ENCODE measurements at places on chromosomes 6 and 20.

DNA sequence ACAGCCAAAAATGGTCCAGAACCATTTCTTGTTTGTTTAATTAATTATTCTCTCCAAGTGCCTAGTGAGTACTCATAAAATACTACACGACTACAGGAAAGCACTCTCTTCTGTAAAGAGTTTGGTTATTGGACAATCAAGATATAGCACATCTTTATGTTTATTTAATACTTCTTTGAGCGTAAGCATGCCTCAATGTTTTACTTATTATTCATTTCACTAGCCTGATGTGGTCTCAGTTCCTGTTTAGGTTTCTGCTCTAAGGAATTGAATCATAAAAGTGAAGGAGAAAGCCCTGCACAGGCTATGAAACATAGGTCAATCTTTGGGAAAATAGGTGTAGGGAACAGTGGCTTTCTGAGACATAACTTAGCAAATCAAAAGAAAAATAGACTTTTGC lies 45.9 kb upstream of the AIG1 start:
- DNase-seq, result no peak

GRCh38 chr20:25256226-25256859 lies 8.5 kb downstream of the PYGB start:
- DNase-seq, result no peak

DNA sequence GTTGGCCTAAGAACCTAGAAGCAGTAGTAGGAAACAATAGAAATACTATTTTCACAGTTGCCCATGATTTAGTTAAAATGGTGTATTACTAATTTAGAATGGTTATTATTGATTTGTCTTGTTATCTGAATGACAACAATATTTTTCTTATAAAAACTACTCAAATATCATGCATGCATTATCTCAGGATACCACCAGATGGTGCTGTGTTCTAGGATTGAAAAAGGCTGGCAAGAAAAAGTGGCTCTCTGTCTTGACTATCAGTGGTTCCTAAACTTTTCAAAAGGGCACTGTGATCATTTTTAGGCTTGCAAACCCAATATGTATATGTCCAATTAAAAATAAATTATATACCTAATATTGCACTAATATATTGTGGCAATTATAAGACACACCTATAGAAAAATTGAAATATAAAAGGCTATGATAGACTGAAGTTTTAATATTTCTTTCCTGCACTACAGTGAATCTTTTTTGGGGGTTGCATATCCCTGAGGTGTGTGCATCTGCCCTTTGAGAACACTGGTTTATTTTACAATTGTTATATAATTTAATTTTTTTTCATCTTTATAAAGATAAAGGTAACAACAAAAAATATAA lies 131.7 kb upstream of the MLIP start:
- DNase-seq, result no peak

DNA sequence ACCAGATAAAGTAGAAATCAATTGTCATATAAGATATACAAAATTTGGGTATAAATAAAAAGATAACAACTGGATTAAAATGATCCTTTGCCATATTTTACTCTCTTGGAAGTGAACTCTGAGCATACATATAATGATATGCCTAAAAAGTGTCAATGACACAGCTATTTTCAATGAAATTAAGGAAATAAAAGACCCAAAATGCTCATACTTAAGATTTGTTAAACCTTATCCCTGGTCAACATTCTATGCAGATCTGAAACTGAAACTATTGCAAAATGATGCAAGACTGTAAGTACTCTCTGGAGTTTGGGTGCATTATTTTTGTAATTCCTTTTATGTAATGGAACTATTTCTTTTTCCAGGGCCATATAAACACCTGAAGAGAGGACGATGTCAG lies 119.0 kb upstream of the SGK1 start:
- no peak for DNase-seq

DNA sequence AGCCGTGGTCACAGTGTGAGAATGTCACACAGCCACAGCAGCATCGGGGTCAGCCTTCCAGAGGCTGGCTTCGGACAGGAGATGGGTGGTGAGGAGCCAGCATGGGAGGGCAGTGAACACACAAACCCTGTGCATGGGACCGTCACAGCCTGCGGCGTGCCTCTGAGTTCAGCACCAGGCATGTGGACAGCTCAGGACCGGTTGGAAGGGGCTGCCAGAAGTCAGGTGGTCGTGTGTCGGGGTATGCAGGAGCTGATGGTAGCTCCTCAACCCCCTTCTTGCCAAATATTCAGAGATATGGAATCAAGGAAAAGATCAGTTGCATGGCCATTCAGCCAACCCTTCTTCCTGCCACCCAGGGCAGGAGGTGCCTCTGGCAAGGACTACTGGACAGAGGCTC lies 28.2 kb downstream of the MYT1 start:
- no peak for DNase-seq

DNA sequence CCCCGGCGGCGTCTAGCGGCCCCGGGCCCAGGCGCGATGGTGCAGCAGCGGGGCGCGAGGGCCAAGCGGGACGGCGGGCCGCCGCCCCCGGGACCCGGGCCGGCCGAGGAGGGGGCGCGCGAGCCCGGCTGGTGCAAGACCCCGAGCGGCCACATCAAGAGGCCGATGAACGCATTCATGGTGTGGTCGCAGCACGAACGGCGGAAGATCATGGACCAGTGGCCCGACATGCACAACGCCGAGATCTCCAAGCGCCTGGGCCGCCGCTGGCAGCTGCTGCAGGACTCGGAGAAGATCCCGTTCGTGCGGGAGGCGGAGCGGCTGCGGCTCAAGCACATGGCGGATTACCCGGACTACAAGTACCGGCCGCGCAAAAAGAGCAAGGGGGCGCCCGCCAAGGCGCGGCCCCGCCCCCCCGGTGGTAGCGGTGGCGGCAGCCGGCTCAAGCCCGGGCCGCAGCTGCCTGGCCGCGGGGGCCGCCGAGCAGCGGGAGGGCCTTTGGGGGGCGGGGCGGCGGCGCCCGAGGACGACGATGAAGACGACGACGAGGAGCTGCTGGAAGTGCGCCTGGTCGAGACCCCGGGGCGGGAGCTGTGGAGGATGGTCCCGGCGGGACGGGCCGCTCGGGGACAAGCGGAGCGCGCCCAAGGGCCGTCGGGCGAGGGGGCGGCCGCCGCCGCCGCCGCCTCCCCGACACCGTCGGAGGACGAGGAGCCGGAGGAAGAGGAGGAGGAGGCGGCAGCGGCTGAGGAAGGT lies 715 bp downstream of the SOX12 start:
- DNase-seq, result peak; percentile 73

All from left colon (tissue), 2 donors.